ENCODE measurements at places on chromosomes 1 and 21. TPM values are rescaled to one million over a fixed set of nuclear protein-coding genes. Genes with fewer than 3 reads are reported as not detected.

CNN3 gene
- 604 TPM for total RNA-seq

- no peak for DNase-seq
These were observed 133.8 kb downstream of the AK5 start for GRCh38 chr1:77415579-77415978.

DNA sequence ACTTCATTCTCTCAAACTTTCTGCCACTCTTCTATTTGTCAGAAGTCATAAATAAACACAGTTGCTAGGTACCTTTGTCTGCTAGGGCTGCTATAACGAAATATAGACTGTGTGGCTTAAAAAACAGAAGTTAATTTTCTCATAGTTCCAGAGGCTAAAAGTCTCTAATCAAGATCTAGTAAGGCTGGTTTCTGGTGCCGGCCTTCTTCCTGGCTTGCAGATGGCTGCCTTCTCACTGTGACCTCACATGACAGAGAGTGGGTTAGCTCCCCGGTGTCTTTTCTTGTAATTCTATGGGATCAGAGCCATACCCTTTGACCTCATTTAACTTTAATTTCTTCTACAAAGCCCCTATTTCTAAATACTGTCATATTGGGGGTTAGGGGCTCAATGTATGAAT, 5.9 kb downstream of the PDC start:
- no peak for DNase-seq

GRCh38 chr1:118618618-118619340, 369.4 kb downstream of the TBX15 start:
- DNase-seq, result no peak

BRDT gene
- total RNA-seq, result not detected

XCL2 gene
- not detected for total RNA-seq

CLCA4 gene
- total RNA-seq, result under 0.01 TPM

GRCh38 chr21:35170244-35170643, 121.1 kb upstream of the RUNX1 start:
- DNase-seq, result no peak
